Frontal cortex (tissue), 4 donors: ENCODE measurements at places on chromosomes 6 and 20. TPM values are rescaled to one million over a fixed set of nuclear protein-coding genes. Genes with fewer than 3 reads are reported as not detected.

DNA sequence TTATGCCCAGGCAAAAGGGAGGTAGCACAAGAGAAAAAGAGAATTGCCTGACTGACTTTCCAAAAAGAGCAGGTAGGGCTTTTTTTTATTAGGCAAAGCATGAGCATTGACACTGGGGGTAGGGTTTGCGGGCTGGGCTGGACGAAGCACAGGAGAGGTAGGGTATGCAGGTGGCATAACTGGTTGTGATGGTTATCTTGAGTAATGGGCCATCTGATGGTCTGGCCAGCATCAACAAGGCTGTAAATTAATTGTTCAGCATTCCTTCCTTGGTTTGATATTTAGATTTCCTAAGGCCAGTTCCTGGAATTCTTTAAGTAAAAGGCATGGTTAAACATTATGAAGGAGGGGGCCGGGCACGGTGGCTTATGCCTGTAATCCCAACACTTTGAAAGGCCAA is 13.9 kb upstream of the BFSP1 start:
- DNase-seq, result no peak

- DNase-seq, result no peak
These were observed 1015.1 kb downstream of the EPHA7 start for GRCh38 chr6:92404281-92404680.

GRCh38 chr6:45815466-45816125 is 200.1 kb downstream of the CLIC5 start:
- DNase-seq, result no peak

Gene NKAPL
- total RNA-seq, result 3.7 TPM

- DNase-seq, result no peak
These were observed 137.9 kb downstream of the HIVEP1 start for GRCh38 chr6:12149944-12150510.

Gene GTSF1L
- total RNA-seq, result not detected

Gene SLC17A1
- not detected for total RNA-seq
